ENCODE measurements at places on chromosomes 6 and 20. TPM values are rescaled to one million over a fixed set of nuclear protein-coding genes. Genes with fewer than 3 reads are reported as not detected.

The TMEM74B gene
- total RNA-seq: 0.13 TPM

The SYNDIG1 gene
- not detected for total RNA-seq

GRCh38 chr6:85594197-85594930 is 706 bp upstream of the SNX14 start:
- no peak for DNase-seq

GRCh38 chr6:163333038-163333437 is 81.5 kb upstream of the QKI start:
- no peak for DNase-seq

DNA sequence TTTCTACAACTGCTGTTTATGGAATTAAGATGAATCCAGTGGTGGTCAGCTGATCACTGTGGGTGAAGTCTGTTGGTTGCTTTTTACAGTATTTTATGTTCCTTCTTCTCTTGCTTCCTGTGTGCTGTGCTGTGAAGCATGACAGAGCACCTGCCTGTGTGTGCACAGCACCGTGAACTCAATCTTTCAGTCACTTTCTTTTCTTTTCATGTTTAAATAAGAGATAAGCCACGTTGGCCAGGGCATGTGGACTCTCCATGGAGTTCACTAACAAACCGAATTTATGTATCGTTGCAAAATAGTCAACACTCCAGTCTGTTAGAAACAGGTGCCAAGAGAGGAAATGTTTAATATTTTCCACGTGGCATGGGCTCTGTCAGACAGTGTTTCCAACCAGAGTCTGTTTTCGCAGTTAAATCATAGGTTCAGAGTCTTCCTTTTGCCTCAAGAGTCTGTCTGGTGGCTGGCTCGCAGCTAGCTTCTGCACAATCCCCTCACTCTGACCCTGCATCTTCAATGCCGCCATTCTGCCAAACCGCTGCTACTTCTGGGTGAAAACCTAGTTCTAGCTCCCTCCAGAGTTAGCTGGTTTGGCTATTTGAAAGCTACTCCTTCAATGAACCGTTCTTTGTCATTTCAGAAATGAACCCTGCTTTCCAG is 73.2 kb downstream of the QRSL1 start:
- DNase-seq: no peak

All from esophagus squamous epithelium (tissue), 5 donors.